ENCODE measurements at places on chromosomes 1 and 21.
A peak's percentile ranks its signal among the peaks of the same experiment; 100 is the strongest.

- DNase-seq, result no peak
These were observed 119.8 kb downstream of the OSBPL9 start for GRCh38 chr1:51736702-51737101.

DNA sequence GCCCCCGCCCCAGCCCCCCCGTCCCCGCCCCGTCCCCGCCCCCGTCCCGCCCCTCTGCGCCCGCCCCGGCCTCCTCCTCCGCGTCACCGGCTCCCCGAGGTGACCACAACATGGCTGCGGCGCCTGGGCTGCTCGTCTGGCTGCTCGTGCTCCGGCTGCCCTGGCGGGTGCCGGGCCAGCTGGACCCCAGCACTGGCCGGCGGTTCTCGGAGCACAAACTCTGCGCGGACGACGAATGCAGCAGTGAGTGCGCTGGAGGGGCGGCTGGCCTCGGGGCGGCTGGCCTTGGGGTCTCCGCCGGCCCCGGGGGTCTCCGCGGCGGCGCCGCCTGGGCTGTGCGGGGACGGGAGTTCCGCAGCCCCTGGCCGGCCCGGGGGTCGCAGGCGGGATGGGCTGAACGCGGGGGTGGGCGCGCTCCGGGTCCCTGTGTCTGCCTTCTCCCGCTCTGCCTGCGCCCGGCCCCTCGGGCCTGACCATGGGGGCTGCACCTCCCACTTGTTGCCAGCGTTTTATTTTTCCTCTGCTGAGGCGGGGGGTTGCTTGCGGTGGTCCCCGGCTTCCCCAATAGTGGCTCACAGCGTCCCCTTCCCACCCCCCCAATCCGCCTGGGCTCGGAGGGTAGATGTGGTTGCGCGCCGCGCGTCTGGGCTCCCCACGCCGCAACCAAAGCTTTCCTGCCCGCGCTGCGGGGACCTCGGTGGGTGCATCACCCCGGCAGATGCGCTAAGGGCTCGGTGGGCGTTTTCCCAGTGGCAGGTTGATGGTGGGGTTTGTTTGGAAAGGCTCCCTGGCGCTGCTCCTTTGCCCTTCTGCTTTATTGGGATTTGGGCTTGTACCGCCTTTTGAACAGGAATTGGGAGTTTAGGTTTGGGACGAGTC is at the start of gene MIA3:
MIA3 (plus strand) TSS at position 97 of the 879 bp plus-strand sequence; CDS start at position 111, 14 bp downstream.
- peak; percentile 51 for DNase-seq

GRCh38 chr21:34745557-34746255 is 76.9 kb downstream of the CLIC6 start:
- DNase-seq, result peak; percentile 69

- no peak for DNase-seq
These were observed 147.1 kb upstream of the ARHGEF16 start for GRCh38 chr1:3307359-3307758.

DNA sequence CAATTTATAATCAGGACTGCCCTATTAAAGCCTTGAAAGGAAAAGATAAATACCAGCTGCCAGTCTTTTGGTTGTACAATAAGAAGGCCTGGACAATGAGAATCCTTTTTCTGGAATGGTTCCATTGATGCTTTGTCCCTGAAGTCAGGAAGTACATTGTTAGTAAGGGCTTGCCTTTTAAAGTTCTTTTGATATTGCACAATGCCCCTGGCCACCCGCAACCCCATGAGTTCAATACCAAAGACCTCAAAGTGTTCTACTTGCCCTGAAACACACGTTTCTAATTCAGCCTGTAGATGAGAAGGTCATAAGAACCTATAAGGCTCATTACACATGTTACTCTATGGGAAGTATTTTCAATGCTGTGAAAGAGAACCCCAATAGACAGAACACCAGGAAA is 112.1 kb downstream of the OLFM3 start:
- DNase-seq, result no peak

GRCh38 chr1:46622344-46622743 is 5.7 kb upstream of the MOB3C start:
- no peak for DNase-seq

DNA sequence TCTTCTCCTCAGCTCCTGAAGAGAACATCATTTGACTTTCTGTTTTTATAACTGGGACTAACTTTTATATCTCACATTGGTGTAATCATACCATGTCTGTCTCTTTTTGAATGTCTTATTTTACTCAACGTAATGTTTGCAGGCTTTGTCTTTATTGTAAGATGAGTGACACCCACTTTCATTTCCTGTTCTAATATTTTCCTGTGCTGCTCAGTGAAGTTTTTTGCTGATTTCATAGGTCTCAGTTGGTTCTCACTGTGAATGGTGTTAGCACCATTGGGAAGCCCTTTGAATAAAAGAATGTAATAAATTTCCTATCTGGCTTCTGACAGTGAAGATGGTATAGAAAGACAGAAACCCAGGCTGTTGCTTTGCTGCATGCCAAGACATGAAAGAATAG is 84.0 kb downstream of the RAVER2 start:
- peak; percentile 27 for DNase-seq

- DNase-seq, result no peak
These were observed 21.5 kb upstream of the SLC44A5 start for GRCh38 chr1:75632350-75632949.

- DNase-seq, result no peak
These were observed 24.7 kb downstream of the CAPZB start for GRCh38 chr1:19460535-19461219.

- no peak for DNase-seq
These were observed 4.7 kb upstream of the NDUFS5 start for GRCh38 chr1:39021426-39021825.

DNA sequence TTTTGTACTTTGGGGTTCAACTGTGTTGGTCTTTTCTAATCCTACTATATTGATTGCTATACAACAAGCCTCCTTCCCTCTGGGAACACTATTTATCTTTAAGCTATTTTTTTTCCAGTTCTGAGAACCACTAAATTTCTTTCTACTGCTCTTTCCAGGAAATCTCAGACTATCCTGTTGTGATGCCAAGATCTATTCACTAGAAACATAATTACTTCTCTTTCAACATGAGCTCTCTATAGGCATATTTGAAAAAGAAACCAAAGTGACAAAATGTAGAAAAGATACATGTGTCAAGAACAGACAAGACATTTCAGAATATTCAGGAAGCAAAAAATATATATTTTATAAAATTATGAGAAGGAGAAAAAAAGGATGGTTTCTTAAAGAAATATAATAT is 82.9 kb downstream of the SLC44A5 start:
- no peak for DNase-seq

DNA sequence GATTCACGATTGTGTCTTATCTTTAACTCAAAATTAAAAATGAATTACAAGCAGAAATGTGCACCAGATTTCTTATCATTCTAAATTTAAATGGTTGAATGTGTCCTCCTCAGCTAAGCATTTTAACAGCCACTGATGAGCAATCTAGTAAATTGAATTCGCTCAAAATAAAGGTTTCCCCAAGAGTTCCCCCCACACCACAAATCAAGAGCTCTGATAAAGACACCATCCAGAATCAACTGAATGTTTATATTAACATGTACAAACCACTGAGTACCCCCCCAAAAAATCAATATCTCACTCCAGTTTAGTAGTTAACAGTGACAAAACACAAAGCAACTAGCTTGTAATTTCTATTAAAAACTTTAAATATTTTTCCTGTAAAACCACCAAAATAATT is 1.9 kb downstream of the GPBP1L1 start:
- DNase-seq, result no peak

DNA sequence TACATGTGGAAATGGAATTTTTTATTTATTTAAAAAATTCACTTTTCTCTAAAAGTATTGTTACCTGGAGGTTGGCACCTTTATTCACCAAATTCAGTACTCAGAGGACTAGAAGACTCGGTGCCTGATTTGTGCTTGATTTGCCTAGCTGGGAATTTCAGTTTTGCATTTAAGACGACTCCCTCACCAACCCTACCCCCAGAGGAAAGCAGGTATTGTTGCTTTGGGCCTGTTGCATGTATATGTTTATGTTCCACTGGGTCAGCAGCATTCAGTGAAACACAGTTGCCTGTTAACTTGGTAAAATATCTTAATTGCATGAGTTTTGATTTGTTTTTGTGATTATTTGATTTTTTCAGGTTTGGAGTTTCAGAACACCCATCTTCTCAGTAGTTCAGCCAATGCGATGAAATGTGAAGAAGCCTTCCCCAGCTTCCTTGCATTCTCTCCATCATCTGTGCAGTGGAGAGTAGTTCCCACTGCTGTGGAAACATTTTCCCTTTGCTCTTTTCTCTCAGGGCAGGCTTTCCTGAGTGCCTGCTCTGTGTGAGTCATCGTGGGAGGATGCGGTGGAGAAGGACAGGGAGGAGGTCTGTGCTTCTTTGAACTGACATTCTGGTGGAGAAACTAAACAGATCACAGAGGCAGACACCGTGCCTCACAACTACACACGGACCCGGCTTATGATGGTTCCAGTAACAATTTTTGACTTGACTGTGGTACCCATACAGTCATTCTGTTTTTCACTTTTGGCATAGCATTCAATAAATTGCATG is 6.4 kb downstream of the ADARB1 start:
- peak; percentile 39 for DNase-seq

GRCh38 chr21:25457411-25457810 is 149.9 kb downstream of the MRPL39 start:
- DNase-seq, result peak; percentile 76

DNA sequence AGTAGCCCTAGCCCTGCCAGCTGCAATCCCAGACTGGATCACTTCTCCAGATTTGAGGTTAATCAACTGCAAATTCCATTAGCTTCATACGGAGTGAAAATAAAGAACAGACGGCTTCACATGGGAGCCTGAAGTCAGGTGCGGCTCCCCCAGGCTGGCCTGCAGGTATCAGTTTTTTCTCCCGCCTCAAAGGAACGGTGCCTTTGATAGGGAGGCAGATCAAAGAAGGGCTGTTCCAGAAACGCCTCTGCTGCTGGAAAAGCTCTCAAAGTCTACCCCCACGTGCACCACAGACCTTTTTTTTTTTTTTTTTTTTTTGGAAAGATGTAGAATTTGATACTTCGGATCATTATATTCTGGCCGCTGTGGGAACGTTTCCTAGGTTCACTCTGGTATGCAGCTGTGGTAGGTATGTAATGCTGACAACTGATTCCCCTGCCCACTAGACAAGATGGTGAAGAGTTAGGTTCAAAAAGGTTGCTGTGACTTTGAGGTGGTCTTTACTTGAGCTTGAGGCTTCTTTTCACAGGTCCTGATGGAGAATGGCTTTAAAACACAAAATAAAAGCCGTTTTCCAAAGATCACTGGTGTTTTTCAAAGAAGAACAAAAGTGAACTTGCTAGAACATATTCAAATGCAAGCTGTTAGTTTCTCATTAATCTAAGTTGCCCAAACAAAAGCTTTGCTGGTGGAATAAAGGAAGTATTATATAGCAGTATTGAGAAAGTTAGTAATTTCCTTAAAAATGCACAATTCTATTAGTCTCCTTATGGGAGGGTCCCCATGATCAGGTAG is 189.0 kb upstream of the NFIA start:
- no peak for DNase-seq

DNA sequence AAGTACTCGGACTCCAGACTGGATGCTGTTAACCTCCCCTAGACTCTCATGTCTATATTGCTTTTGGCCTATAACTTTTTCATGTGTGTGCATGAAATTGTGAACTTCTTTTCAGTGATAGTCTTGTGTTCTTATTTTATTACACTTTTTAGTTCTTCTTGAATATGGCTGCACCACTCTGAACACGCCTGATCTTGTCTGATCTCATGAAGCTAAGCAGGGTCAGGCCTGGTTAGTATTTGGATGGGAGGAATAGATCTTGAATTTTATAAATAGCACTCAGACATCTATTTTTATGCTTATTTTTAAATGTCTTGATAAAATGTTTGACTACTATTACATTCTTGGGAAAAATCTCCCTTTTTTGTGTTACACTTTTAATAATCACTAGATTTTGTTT is 22.4 kb downstream of the TCP10L start:
- no peak for DNase-seq

DNA sequence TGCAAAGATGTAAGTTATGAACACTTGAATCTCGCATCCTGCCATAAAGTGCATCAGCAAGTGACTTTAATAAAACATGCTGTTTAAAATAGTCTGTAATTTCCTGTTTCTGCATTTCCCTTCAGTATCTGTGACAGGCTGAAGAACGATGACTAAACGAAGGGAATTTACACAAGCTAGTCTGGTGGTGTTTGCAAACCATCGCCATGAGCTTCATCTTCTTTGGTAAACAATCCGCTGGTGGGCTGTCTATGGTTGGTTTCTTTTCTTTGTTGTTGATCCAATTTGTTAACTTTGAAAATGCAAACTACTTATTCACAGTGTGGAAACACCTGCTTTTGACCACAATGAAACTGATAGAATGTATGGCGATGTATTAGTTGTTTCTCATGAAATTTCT is 13.9 kb downstream of the SERTAD4 start:
- no peak for DNase-seq

DNA sequence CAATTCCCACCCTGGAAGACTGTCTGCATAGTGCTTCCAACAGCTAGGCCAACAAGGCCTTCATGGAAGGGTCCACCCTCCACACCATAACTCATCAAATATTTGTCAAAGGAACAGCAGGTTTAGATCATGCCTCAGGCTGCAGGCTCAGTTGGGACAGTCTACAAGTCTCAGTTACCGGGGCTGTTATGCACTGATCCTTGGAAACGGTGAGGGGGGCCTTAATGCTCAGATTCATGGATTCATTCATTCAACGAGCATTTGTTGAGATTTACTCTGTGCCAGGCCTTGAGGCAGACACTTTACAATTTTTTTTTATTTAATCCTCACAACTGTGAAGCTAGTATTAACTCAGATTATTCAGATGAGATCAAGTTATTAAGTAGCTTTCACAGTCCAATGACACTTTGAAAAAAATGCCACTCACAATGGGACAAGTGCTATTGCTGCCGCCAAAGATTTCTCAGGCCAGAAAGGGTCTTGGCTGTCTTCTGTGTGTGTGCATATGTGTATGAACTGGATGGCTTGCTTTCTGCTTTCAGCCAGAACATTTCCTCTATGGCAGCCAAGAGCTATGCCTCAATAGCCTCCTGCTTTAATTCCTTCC is 8.9 kb upstream of the C1orf216 start:
- no peak for DNase-seq

DNA sequence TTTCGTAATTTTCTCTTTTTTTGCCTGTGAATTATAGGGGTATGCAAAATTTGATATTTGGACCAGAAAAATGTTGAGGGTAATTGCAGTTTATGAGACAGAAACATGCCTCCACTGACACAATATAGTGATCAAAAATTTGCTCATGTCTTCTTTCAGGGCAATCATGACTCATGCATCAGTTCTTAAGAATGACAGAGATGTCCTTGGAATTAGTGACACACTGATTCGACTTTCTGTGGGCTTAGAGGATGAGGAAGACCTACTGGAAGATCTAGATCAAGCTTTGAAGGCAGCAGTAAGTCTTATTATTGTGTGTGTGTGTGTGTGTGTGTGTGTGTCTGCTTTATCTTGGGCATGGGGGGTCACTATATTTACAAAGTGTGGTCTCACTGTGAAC is 27.5 kb downstream of the CTH start:
- DNase-seq, result no peak

- no peak for DNase-seq
These were observed 67.6 kb downstream of the FHAD1 start for GRCh38 chr1:15314328-15315281.

DNA sequence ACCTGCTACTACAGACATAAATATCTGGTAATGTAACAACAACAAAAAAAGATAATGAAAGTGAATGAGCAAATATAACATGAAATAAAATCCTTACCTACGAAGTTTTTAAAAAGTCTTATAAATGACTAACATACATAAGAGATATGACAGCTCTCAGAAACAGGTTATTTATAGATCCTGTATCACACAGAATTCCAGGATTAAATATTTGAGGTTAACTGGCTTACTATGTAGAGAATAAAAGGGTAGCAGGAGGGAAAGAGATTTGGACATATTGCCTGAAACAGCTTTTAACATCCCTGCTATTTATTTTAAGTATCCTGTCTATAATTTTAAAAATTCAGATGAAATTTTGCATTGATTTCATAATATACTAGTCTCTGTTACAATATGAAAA is 16.3 kb downstream of the MYSM1 start:
- DNase-seq, result no peak
